T-helper 2 cell treated with Interferon-gamma antibody and Interleukin-4, amounts not matched to agents 5 μg/mL and 100 μg/mL, for 36 hours (primary cell): ENCODE measurements at places on chromosomes 2 and 18.

DNA sequence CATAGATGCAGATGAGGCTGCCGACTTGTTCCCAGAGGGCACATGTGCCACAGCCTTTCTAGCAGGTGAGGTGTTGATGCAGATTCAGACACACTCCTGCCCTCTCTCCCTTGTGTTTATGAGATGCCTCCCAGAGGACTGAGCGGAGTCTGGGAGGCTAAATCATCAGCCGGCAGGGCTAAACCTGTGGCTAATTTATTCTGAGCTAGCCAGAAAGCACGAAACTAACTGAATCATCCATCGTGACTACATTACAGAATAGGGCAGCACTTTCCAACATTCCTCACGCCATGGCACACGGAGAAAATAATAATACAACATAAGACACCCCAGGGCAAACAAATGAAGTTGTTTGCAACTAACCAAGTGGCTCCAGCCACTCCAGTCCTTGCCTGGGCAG, 101.7 kb upstream of the FZD7 start:
- H3K4me3 ChIP-seq, result no peak overlapping the region
- no peak overlapping the region for H3K27ac ChIP-seq
- H3K36me3 ChIP-seq, result no peaks in the 10 kb centered on the region

- H3K27ac ChIP-seq, result peak overlapping the region; percentile 96
- peak; percentile 88 for DNase-seq
Observed at GRCh38 chr2:196239622-196240587, 68.5 kb upstream of the STK17B start.

DNA sequence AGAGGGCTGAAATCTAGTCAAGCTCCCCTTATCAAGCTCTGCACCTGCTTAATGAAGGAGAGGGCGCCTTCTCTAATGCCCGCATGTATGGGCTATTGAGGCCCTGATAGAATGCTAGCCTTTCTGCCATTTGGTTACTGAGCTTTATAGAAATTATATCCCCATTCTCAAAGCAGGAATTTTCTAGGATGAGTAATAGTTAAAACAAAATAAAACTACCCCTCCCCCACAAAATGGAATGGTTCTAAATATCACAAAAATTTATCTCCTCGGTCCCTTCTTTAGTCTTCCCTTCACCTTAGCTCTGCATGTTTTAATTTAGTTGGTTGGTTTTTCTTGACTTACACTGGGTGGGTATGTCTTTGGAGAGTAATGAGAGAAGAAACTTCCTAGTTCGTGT, 37.7 kb downstream of the CD28 start:
- H3K4me1 ChIP-seq, result peaks cover 70% of the 10 kb centered on the region
- H3K27me3 ChIP-seq, result no peaks in the 10 kb centered on the region
- H3K4me3 ChIP-seq, result no peak overlapping the region
- DNase-seq, result no peak

DNA sequence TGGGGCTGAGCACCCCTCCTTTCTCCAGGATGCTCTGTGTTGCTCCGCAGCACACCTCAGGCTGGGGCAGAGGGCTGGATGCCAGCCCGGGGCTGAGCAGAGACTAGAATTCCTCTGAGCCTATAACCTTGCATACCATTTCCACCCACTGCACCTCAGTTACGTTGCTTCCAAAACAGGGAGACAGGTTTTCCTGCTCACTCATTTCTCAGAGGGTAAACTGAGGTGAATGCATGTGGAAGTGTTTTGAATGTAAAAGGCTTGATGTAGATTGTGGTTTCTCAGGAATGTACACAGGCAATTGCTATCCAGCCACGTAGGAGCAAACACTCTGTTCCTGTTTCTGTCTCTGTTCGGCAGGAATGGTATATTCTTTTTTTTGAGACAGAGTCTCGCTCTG, 45.3 kb downstream of the EDAR start:
- DNase-seq, result no peak
- H3K4me1 ChIP-seq, result no peaks in the 10 kb centered on the region
- H3K27ac ChIP-seq, result no peak overlapping the region

GRCh38 chr2:110800611-110801402, 68.4 kb downstream of the ACOXL start:
- no peak overlapping the region for H3K27ac ChIP-seq
- no peaks in the 10 kb centered on the region for H3K36me3 ChIP-seq
- no peak overlapping the region for H3K4me3 ChIP-seq
- peaks cover 26% of the 10 kb centered on the region for H3K27me3 ChIP-seq
- peaks cover 4% of the 10 kb centered on the region for H3K4me1 ChIP-seq
- DNase-seq, result no peak
